ENCODE measurements at places on chromosomes 7 and 10.

DNA sequence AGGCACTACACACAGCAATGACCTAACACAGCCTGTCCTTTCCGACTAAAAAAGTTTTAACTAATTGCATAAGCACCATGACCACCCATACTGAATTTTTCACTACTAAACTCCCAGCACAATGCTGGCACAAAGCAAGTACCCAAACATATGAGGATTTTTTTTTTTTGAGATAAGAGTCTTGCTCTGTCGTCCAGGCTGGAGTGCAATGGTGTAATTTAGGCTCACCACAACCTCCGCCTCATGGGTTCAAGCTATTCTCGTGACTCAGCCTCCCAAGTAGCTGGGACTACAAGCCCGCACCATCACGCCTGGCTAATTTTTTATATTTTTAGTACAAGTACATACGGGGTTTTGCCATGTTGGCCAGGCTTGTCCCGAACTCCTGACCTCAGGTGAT, 5.1 kb downstream of the UBE2H start:
- DNase-seq = no peak

- DNase-seq = no peak
Measured at GRCh38 chr7:101531726-101532357, 97.3 kb downstream of the MYL10 start.

GRCh38 chr10:21134645-21135022, 237.5 kb upstream of the NEBL start:
- DNase-seq = no peak

DNA sequence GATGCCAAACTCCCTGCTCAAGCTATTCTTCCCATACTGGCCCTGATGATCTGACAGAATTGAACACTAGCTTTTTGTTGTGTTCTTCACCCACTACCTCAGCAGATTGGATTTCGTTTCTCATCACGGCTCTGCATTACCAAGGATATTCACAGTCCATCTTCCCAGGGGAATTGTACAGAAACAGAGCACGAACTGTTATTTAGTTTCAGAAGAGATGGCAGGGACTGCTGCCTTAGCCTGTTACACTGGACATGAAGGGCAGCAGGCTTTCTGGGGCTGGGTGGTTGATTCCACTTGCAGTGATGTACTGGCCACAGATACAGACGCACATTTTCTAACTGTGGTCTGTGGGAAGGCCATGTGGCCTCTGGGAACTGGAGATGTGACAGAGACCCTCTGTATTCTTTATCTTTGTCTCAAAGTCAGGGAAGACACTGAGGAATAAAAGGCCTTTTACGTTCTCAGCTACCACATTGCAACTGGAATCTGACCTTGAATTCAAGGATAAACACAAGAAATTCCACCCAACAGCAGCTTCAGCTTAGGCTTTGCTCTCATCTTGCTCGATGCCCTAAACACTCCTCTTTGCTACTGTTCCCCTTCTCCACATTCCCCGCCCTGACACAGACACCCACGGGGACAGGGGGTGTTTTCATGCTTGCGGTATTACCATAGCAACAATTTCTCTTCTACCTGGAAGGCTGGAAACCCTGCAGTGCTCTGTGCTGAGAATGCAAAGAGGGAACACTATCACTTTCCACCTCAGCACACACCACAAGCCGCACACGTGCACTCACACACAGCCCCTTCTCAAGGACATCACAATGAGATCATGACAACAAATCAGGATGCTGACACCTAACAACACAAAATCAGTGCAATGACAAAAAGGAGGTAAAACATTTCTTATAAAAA, 81.7 kb downstream of the RNF216 start:
- peak; percentile 50 for DNase-seq
